ENCODE measurements at places on chromosomes 4 and X.

- DNase-seq: no peak
Measured at GRCh38 chrX:14899607-14900006, 26.4 kb downstream of the MOSPD2 start.

GRCh38 chr4:2251795-2252529 lies 9.9 kb downstream of the MXD4 start:
- peak; percentile 50 for DNase-seq

DNA sequence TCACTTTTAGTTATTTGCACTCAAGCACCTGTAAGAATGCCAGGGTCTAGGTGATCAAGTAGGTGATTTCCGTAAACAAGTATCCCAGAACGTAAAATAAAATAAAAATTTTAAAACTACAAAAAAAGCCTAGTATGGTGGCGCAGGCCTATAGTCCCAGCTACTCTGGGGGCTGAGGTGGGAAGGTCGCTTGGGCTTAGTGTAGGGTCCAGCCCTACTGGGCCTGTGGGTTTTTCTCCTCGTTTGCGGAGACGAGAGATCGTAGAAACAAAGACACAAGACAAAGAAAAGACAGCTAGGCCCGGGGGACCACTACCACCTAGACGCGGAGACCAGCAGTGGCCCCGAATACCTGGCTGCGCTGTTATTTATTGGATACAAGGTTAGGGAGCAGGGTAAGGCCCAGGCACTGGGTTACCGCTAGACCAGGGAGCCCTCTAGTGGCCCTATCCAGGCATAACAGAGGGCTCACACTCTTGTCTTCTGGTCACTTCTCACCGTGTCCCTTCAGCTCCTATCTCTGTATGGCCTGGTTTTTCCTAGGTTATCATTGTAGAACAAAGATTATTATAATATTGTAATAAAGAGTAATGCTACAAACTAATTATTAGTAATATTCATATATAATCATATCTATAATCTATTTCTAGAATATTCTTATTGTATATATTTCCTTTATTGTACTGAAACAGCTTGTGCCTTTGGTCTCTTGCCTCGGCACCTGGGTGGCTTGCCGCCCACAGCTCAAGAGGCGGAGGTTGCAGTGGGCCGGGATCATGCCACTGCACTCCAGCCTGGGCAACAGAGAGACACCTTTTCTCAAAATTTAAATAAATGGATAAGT lies 38.4 kb downstream of the SAGE1 start:
- DNase-seq: no peak

DNA sequence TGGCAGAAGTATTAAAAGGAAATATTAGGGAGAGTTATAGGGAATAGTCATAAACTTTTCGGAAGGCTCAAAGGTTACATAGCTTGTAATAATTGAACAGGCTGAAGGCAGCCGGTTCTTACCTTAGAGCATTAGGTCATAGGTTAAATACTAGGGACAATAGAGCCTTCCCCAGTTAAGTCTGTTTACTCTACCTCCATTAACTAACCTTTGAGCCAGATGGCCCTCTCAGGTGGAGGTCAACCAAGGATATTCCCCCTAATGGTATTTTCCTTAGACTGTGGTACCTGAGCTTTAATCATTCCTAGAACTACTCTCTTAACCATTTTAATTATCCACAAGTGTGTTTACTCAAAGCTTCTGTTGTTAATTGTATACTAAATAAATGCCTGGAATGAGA lies 920.9 kb upstream of the PABPC4L start:
- peak; percentile 4 for DNase-seq

GRCh38 chr4:56821381-56822243 lies at the start of gene SPINK2:
SPINK2 (minus strand) TSS chr4:56821701; CDS start chr4:56821662, 39 bp downstream.
- peak; percentile 72 for DNase-seq

- DNase-seq: no peak
Measured at GRCh38 chr4:101039367-101039766, 308.0 kb downstream of the PPP3CA start.

DNA sequence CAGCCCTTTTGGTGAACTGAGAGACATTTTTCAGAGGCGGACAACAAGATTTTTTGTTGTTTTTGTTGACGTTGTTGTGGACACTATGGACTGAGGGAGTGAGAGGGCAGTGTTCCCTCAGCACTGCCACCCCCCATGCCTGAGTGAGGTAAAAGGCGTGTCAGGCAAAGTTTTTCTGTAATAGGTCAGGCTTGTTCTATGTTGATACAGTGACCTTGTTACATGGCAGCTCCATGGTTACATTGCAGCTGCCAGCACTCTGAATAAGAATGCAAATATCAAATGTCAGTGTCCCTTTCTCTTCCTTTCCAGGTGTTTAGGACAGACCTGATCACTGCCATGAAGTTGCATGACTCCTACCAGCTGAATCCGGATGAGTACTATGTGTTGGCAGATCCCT lies 36.6 kb downstream of the JADE1 start:
- no peak for DNase-seq

- DNase-seq: no peak
Measured at GRCh38 chr4:144208074-144208473, 67.6 kb upstream of the GYPA start.

GRCh38 chrX:39873117-39873516 lies 224.6 kb downstream of the BCOR start:
- no peak for DNase-seq

DNA sequence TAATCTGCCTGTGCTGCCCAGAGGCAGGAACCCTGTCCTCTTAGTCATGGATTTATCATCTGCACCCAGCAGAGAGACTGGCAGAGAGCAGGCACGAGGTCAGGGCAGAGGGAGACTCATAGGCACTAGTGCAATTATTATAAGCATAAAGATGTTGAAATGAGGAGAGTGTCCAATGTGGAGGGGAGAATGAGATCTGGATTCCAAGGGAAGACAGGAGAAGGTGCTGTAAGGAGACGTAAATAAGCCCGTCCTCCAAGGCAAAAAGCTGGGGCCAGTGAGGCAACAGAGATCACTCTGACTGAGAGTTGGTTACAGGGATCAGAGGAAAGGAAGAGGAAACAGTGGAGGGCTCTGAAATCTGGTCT lies 406.2 kb downstream of the MAPK10 start:
- DNase-seq: no peak

- DNase-seq: peak; percentile 26
Measured at GRCh38 chrX:81957900-81958545, 756.1 kb downstream of the SH3BGRL start.

- DNase-seq: no peak
Measured at GRCh38 chr4:83180431-83180968, 66.0 kb upstream of the PLAC8 start.

DNA sequence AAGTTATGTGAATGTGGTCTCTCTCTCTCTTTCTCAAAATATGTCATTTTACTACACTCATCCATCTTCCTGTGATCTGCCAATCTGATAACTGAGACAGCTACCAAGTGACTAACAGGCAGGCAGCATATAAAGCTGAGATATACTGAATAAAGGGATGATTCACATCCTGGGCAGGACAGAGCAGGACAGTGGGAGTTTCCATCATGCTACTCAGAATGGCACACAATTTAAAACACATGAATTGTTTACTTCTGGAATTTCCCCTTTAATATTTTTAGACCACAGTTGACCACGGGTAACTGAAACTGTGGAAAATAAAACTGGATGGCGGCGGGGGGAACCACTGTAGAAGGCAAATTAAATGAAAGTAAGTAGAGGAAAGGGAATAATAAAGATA lies 58.6 kb upstream of the DCTD start:
- DNase-seq: no peak

- DNase-seq: no peak
Measured at GRCh38 chrX:10986616-10987015, 124.5 kb upstream of the HCCS start.

- DNase-seq: no peak
Measured at GRCh38 chr4:16775411-16776154, 122.9 kb downstream of the LDB2 start.

- no peak for DNase-seq
Measured at GRCh38 chr4:76302826-76303438, 3.6 kb upstream of the STBD1 start.

- DNase-seq: peak; percentile 46
Measured at GRCh38 chr4:1715002-1715758, 3.1 kb upstream of the SLBP start.

DNA sequence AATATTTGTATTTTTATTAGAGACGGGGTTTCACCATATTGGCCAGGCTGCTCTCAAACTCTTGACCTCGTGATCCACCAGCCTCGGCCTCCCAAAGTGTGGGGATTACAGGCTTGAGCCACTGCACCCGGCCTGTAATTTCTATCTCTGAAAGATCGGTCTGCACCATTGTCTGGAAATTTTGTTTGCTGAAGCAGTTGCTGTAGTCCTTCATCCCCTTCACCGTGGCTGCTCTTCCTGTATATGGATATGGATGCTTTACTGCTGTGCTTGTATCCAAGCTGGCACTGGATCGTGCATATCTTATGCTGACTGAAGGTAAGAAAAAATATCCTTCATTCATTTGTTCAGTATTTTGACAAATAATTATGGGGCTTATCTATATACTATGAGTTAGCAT lies 338.4 kb upstream of the GNPDA2 start:
- no peak for DNase-seq

GRCh38 chrX:25028726-25029125 lies 13.0 kb upstream of the ARX start:
- no peak for DNase-seq

GRCh38 chrX:154730253-154730891 lies 20.5 kb downstream of the GAB3 start:
- DNase-seq: no peak

DNA sequence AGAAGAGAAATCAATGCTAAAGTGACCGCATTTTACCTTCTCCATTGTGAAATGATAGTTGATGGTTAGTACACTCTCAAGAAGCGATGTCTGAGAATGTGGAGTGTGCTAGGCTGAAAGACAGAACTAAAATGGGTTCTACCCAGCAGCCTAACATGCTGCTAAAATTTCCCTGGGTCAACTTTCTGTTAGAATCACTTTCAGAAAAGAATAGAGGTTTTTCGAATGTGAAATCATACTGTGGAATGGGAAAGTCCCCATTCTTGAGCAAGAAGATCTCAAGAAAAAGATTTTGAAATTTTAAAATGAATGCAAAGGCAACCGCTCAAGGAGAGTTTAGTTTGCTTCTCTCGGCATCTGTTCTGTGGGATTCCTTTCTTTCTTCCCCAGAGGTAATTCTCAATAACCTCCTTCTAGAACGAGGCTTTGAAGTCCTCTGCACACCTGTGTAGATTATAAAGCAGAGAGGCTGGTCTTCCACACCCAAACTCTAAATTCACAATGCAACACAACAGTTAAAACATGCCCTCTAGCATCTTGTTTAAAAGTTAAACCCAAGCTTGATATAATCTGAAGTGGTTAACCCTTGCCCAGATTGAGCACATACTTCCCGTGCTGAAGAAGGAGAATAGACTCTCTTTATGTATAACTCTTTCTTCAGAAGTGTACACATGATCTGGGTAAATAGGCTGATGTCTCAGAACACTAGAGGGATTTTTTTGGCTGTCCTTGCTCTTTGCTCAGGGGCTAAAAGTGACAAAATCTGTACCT lies 208.7 kb upstream of the KLF3 start:
- no peak for DNase-seq

- DNase-seq: no peak
Measured at GRCh38 chrX:105117621-105118020, 102.9 kb downstream of the TEX13A start.

DNA sequence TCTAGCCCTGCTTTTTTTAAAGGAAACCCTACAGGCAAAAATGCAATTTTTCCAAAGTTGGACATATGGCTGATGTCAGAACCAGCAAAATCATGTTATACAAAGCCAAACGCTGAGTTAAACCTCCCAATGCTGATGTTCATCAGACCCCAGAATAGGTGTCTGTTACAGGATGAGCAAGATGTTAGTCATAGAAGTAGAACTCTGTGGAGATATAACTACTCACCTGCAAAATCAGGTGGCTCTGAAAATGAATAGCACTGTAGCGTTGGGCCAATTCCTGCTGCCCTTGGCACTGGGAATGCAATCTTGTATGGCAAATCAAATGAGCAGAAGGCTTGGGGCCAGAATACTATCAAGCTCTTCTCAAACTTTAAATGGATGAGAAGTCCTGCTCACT lies 634.1 kb downstream of the RPA4 start:
- DNase-seq: no peak

- no peak for DNase-seq
Measured at GRCh38 chr4:6655924-6656323, 15.4 kb downstream of the MRFAP1 start.

DNA sequence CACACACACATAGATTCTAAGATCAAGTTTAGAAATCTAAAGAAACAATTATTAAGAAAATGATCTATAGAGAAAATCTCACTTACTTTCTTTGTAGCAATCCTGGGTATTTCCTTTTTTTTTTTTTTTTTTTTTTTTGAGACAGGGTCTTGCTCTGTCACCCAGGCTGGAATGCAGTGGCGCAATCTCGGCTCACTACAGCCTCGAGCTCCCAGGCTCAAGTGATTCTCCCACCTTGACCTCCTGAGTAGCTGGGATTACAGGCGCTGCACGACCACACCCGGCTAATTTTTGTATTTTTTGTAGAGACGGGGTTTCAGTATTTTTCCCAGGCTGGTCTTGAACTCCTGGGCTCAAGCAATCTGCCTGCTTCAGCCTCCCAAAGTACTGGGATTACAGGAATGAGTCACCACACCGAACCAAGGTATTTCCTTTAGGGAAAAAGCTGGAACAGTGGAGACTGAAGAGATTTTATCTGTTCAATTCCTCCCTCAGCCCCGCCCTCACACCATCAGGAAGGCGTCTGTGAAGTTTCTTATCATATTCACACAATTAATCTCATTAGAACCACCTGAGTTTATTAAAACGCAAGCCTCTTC lies at the start of gene TRIML2:
TSS of gene TRIML2 (minus strand) at position 447 of the 599 bp plus-strand sequence. CDS start 4,235 bp downstream, outside the sequence.
- DNase-seq: no peak

GRCh38 chr4:174544496-174544895 lies 22.2 kb upstream of the HPGD start:
- DNase-seq: no peak

- DNase-seq: no peak
Measured at GRCh38 chrX:17563515-17563914, 173.8 kb upstream of the SCML1 start.

DNA sequence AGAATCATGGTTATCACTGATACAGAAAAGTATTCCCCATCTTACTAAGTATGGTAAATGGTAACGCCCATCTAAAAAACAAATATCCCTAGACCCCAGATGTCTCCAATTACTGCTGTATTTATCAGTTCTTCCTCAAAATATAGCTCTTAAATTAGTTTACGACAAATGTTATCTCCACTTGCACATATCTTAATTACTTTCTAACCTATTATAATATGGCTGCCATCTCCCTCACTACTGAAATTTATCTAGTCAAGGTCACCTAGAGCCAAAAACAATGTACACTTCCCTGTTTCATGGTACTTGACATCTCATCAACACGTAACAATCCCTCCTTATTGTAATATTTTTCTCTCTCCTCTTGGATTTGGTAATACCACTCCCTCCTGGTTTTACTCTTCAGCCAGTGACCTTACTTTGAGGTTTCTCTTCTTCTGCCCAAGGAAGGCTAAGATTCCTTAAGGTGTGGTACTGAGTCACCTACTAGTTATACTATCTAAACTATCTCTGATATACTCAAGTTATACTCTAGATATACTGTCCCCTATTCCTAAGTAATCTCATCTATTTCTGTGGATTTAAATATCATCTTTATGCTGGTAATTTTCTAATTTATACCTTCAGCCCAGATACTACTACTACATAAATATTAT lies 8.6 kb downstream of the LCORL start:
- DNase-seq: no peak

Measured in kidney (tissue), 22 donors.